Activated CD8-positive, alpha-beta memory T cell treated with anti-CD3 and anti-CD28 coated beads, Interleukin-2, amount 10 ng/mL, durations not matched to agents 7 days and 5 days (primary cell): ENCODE measurements at places on chromosomes 4 and X. TPM values are rescaled to one million over a fixed set of nuclear protein-coding genes. Genes with fewer than 3 reads are reported as not detected.

DNA sequence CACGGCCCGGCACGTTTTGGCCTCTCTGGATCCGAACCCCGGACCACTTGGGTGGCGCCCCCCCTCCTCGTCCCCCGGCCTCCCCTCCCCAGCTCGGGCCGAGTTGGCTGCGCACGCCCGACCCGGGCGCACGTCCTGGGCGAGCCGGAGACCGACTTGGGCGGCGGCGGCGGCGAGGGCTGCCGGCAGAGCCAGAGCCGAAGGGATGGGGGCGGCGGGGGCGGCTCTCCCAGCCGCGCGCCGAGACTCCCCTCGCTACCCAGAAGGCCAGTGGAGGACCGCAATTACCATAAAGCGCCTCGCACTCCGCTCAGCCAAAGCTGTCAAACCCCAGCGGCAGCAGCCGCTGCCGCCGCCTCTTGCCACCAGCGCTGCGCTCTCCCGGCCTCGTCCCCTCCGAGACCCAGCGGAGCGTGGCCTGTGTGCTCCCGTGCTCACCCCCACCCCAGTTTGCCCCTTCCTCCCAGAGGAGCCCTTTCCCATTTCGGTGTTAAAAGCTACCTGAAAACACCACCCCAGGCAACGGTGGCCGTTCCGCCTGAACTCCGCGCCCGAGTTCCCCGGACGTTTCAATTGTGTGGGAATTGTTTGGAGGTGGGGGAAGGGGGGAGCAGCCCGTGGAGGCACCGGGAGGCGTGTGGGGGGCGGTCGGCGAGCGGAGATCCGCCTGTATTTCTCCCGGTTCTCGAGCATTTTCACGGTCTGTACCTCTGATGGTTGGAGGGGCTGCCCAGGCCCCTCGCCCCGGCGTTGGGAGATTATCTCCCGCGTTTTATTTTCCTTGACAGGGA lies 701 bp upstream of the BCOR start:
- peak; percentile 79 for DNase-seq

- DNase-seq, result no peak
Measured at GRCh38 chrX:155068165-155068564, 2.8 kb downstream of the CMC4 start.

- no peak for DNase-seq
Measured at GRCh38 chr4:38279650-38280322, 319.6 kb downstream of the PTTG2 start.

GRCh38 chr4:70651864-70652506 lies 14.3 kb downstream of the JCHAIN start:
- no peak for DNase-seq

DNA sequence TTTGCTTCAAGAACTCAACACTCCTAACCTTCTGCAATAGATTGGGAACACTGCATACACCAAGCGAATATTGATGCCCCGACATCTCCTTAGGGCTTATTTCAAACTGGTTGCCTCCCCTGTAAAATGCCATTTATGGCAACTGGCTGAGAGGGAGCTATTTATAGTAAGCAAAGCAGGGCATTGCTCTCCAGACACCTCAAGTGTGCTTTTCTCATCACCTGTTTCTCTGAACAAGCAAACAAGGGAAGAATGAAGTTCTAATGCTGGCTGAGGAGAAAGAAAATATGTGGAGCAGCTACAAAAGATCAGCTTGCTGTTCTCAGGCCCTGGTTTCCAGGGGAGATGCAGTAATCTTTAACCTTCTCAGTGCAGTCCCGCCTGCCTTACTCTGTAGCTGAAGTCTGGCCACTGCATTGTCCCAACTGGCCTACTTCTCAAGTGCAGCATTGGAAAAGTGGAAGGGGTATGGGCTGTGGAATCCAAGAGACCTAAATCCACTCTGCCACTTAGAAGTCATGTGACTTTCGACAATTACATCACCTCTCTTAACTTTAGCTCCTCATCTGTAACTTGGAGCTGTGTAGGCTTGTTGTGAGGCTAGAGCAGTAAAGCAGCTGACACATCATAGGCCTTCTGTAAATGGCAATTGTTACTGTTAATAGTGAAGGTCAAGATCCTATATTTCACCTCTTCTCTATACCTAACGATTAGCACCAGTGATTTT lies 47.9 kb upstream of the FGF13 start:
- DNase-seq, result no peak

DNA sequence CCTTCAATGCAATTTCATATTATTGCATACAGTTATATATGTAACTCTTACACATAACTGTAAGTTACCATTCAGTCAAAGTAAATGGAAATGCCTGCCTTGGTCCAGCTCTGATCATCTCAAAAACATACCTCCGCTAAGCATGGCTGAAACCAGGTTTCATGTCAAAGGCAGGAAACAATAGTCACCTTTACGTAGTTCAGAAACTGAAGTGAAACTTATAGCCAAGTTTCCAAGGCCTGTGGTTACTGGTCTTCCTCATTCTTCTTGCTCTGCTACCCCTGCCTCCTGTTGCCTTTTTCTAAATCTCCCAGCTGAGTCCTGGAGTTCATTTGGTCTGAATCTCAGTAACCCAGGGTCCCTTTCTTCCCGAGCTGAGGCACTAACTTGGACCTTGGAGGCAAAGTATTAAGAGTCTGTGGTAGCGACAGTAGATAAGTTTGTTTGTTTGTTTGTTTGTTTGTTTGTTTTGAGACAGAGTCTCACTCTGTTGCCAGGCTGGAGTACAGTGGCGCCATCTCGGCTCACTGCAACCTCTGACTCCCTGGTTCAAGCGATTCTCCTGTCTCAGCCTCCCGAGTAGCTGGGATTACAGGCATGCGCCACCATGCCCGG lies 30.8 kb downstream of the DAPP1 start:
- DNase-seq, result peak; percentile 50

DNA sequence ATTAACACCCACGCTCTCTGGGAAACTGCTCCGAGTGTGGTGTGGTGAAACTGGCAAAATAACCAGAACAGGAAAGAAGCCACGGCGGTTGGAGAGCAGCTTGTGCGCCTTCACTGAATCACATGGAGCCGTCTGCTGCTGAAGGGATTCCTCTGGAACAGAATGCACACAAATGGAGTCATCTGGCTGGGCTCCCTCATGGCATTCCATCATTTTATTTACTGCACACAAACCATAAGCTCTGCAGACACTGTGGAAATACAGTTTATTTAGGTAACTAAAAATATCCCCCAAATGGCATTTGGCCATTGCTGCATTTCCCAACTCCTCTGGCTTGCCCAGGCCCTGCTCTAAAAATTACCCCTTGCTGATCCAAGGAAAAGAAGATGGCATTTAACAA lies 187.0 kb upstream of the S100G start:
- no peak for DNase-seq

DNA sequence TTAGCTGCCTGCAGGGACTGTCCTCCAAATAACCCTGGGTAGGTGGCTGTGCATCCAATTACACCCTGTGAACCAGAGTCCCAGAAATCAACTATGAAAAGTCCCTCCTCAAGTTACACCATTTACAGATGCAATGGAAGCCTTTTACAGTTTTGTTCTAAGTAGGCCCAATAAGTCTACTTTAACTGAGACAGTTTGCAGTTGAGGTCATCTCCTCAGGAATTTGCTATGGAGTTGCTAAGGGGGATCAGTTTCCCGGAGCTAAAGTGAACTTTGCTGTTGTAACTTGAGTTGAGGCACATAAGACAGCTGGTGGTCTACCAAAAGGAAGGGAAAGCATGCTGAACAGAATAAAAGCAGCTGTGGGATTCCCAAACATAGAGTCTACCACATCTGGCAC lies 121.6 kb upstream of the STK26 start:
- no peak for DNase-seq

DNA sequence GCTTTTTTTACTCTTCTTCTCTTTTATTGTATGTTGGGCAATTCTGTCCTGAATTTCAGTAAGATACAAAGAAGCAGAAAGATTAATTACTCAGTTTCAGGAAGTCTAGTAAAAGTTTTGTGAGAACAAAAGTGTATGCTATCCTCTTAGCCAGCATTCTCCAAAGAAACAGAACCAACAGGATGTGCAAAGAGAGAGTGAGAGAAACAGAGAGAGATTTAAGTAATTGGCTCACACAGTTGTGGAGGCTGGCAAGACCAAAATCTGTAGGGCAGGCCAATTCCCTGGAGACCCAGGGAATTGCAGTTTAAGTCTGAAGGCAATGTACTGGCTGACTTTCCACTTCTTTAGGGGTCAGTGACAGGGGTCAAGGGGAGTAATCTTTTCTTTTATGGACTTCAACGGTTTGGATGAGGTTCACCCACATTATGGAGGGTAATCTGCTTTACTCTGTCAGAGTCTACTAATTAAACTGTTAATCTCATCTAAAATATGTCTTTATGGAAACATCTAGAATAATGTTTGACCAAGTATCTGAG lies 59.2 kb upstream of the SLC39A8 start:
- no peak for DNase-seq

DNA sequence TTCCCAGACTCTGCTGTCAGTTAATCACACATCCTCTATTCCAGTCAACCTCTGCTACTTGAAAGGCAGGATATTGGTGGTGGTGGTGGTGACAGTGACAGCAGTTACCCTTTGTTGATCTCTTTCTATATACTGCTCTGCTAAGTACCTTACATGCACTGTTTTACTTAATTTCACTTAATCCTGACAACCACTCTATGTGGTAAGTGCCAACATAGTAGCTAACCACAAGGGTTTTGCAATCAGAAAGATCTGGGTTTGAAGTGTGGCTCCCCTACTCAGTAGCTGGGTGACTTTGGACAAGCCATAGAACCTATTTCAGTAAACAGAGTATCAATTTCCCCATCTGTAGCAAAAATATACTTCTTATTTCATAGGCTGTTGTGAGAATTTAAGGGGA lies 24.2 kb upstream of the F9 start:
- no peak for DNase-seq

- DNase-seq, result no peak
Measured at GRCh38 chrX:809081-809480, 178.5 kb downstream of the SHOX start.

DNA sequence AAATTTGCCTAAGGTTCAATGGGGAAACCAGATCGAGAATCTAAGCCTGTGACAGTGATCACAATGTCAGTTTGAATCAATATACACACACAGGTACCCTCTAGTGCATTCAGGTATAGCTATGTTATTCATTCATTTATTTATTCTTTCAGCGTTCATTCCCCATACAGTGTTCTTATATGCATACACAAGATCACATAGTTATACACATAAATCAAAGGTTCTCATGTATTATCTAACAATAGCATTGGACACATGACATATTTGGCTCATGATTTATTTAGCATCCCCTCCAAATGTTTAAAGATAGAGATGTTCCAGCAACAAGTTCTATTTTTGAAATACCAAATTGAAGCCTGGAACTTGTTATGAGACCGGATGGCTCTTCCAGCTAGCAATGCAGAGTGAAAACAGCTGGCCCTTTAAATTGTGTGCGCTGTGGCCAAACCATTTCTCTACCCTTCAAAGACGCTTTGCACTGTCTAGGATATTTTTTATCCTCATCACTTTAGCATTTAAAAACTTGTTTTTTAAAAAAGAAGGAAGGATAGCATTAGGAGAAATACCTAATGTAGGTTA lies 131.0 kb downstream of the ATXN3L start:
- no peak for DNase-seq

DNA sequence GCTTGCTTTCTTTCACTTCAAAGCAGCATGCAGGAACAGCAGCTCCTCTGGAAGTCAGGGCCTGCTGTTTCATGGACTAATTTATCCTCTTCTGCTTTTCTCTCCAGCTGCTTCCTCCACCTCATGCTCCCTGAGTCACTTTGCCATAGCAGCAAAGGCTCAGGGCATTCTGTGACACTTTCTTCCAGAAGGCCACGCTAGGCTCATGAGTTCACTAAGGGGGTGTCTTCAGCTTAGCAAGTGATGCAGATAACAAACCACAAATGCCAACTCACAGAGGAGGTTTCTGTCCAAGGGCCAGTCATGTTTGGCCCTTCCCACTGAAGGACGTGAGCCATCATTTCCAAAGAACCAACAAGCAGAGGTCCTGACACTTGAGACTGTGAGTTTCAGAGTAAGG lies 200.2 kb downstream of the ADGRA3 start:
- DNase-seq, result no peak

DNA sequence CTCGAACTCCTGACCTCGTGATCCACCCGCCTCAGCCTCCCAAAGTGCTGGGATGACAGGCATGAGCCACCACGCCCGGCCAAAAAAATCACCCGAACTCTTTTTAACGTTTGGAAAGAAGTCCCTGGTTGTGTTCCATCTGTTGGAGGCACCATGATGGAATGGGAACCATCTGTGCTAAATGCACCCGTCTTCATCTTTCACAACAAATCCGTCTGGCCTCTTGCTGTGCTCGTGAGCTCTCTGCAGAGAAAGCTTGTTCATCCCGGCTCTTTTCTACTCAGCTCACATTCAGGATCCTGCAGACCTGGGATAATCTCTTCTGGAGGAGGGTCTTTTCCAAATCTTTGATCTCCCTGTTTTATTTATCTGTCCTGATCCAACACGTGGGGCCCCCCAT lies 188.8 kb downstream of the CRLF2 start:
- DNase-seq, result no peak

- DNase-seq, result no peak
Measured at GRCh38 chr4:103634236-103634635, 85.5 kb downstream of the TACR3 start.

- no peak for DNase-seq
Measured at GRCh38 chrX:106952988-106953387, 32.8 kb downstream of the CLDN2 start.

DNA sequence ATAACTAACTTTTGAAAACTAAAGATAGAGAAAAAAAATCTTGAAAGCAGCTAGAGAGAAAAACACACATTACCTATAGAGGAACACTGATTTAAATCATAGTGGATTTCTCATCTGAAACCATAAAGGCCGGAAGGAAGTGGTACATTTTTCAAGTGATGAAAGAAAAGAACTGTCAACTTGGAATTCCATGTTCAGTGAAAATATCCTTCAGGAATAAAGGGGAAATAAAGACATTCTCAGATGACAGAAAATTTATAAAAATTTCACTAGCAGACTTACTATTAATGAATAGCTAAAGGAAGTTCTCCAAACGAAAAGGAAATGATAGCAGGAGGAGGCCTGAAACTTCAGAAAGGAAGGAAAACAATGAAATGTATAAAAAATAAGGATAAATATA lies 7.6 kb upstream of the JADE3 start:
- no peak for DNase-seq

- DNase-seq, result no peak
Measured at GRCh38 chrX:70509078-70509477, 64.4 kb downstream of the DLG3 start.

GRCh38 chrX:43373032-43373431 lies 283.1 kb upstream of the MAOA start:
- no peak for DNase-seq

CSAG3 gene
- 1.4 TPM for total RNA-seq

CXCL11 gene
- 0.40 TPM for total RNA-seq

TMPRSS11B gene
- total RNA-seq, result not detected

PPAT gene
- 27.1 TPM for total RNA-seq

ETDB gene
- total RNA-seq, result not detected

ATP1B4 gene
- total RNA-seq, result not detected

CTAG1B gene
- not detected for total RNA-seq

TNMD gene
- total RNA-seq, result not detected

NAP1L3 gene
- 0.64 TPM for total RNA-seq
